HepG2 (cell line): ENCODE measurements at places on chromosomes 4 and X.

DNA sequence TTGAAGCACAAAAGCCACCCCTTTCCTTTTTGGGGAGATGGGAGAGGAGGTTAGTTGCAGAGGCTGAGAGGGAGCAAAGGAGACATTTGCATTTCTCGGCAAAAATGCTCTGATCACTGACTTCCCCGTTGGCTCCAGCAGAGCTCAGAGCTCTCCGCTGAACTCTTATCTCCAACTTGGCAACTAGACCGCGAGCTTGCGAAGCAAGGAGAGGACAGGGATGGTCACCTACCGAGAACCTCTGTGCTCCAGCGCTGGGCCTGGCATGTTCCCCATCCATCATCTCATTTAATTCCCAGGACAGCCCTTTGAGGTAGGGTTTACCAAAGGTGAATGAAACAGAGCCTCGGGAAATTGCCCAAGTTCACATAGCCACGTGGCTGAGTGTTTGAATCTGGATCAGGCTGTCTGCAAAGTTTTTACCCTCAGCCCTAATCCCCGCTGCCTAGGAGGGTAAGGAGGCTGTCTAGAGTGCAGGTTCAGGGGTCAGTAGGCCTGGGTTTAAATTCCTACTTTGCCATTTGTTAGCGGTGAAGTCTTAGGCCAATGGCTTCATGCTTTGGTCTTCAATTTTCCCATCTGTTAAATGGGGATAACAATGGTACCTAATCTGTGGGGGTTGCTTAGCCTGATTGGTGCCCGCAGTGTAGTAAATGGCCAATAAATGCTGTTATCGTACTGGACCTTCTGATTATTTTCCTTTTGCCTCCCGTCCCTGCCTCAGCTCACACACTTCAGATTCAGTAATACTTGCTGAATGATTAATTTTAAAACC is 3.8 kb upstream of the CITED1 start:
- H3K4me3 ChIP-seq = no peak overlapping the region
- H3K36me3 ChIP-seq = no peaks in the 10 kb centered on the region
- DNase-seq = no peak
- no peak overlapping the region for H3K27ac ChIP-seq
- H3K4me1 ChIP-seq = peaks cover 30% of the 10 kb centered on the region
- peaks cover 6% of the 10 kb centered on the region for H3K27me3 ChIP-seq

- no peaks in the 10 kb centered on the region for H3K27me3 ChIP-seq
- DNase-seq = no peak
Observed at GRCh38 chrX:39309721-39310152, 508.5 kb downstream of the MID1IP1 start.

- no peaks in the 10 kb centered on the region for H3K27me3 ChIP-seq
- H3K4me1 ChIP-seq = peaks cover 23% of the 10 kb centered on the region
- no peak for DNase-seq
- no peaks in the 10 kb centered on the region for H3K36me3 ChIP-seq
- peak overlapping the region; percentile 69; the same call in 1 of the 2 replicates for H3K4me3 ChIP-seq
Observed at GRCh38 chr4:148445071-148445859, 3.1 kb upstream of the NR3C2 start.

- H3K27ac ChIP-seq = no peak overlapping the region
- no peak for DNase-seq
- no peak overlapping the region for H3K4me3 ChIP-seq
- no peaks in the 10 kb centered on the region for H3K36me3 ChIP-seq
- H3K27me3 ChIP-seq = no peaks in the 10 kb centered on the region
- no peaks in the 10 kb centered on the region for H3K4me1 ChIP-seq
Observed at GRCh38 chrX:68685685-68686084, 38.2 kb downstream of the STARD8 start.

DNA sequence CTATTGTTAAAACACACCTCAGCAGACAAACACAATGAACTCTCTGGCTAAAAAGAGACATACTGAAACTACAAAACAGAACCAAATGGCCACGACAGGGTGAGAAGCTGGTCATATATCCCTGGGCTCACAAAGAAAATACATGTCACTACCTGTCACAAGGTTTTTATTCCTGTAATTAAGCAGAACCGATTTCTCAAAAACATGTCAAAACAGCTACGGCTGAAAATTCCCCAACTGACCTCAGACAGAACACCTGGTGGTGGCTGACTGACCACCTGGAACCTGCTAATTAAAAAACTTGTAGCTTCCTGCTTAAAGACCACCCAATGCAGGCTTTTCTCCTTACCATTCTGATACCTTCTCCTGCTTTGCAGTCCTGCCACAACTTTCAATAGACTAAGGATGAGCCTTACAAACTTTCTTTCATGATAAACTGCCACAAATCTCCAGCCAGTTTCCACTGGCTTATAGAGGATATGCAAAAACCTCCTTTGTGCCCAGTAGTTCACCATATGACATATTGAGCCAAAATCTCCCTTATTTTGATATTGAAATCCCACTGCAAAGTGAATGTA is 571.9 kb downstream of the SPOCK3 start:
- no peaks in the 10 kb centered on the region for H3K4me1 ChIP-seq
- no peak overlapping the region for H3K27ac ChIP-seq
- no peaks in the 10 kb centered on the region for H3K36me3 ChIP-seq
- H3K27me3 ChIP-seq = no peaks in the 10 kb centered on the region
- no peak overlapping the region for H3K4me3 ChIP-seq

DNA sequence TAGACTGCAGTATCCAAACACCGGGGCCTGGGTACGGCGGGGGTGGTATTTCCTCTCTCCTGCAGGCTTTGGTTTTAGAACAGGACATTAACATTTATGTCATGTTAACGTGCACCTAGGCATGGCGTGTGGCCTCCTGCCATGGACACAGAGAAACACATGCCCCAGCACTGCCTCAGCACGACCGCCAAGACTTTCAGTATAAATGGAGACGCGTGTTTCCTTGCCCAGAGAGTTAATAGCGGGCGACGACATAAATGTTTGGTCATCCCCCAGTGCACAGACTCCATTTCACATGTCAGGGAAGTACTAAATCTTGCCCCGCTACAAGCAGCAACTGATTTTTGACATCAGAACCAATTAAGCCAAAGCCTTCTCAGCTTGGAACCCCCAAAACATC is 737.9 kb downstream of the RAB28 start:
- H3K27ac ChIP-seq = no peak overlapping the region
- H3K4me3 ChIP-seq = no peak overlapping the region
- H3K27me3 ChIP-seq = no peaks in the 10 kb centered on the region
- no peaks in the 10 kb centered on the region for H3K36me3 ChIP-seq

- no peak overlapping the region for H3K27ac ChIP-seq
- H3K4me3 ChIP-seq = no peak overlapping the region
- H3K36me3 ChIP-seq = no peaks in the 10 kb centered on the region
- no peak for DNase-seq
Observed at GRCh38 chr4:86367577-86367976, 7.7 kb upstream of the MAPK10 start.

- peaks cover 9% of the 10 kb centered on the region for H3K36me3 ChIP-seq
- peaks cover 38% of the 10 kb centered on the region for H3K4me1 ChIP-seq
- no peak overlapping the region for H3K27ac ChIP-seq
- DNase-seq = no peak
- no peak overlapping the region for H3K4me3 ChIP-seq
Observed at GRCh38 chr4:76194325-76194724, 19.3 kb downstream of the SCARB2 start.

DNA sequence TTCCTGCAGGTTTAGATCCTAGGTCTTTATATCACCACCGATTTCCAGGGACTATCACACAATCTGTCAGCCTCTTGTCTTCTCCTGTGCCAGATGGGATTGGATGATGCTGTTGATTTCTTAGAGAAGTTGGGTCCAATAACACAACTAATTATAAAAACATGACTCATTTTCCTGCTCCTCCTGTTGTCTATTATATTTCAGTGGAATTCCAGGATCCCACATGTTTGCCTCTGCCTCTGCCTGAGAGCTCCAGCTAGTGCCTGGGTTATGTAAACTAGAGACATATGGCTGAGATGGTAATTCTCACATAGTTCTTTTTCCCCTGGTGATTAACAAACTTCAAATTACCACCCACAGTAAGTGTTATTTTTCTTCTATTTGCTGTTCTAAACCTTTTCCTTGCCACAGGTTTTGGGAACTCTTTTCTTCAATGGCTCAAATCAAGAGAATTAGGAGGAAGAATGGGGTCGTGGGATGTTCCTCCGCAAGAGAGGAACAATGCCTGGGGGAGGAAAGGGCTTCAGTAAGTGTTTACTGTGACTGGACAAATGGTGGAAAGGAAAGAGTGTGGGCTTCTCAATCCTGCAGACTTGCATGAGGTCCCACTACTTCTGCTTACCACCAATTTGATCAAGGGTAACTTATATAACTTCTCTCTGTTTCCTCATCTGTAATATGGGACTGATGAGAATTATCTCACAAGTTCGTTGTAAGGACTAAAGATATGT is 3.4 kb upstream of the HOPX start:
- DNase-seq = no peak
- no peaks in the 10 kb centered on the region for H3K4me1 ChIP-seq
- H3K4me3 ChIP-seq = no peak overlapping the region
- peaks cover 2% of the 10 kb centered on the region; the same call in 1 of the 2 replicates for H3K27me3 ChIP-seq

DNA sequence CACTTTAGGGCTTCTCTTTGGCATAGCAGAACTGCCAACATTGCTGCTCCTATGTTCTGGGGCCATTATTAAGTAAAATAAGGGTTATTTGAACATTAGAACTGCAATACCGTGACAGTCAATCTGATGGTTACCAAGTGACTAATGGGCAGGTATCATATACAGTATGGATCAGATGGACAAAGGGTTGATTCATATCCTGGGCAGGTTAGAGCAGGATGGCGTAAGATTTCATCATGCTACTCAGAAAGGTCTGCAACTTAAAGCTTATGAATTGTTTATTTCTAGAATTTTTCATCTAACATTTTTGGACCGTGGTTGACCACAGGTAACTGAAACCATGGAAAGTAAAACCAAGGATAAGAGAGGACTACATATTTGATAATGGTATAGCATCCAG is 40.9 kb downstream of the BRCC3 start:
- no peak overlapping the region for H3K27ac ChIP-seq
- peaks cover 3% of the 10 kb centered on the region; the same call in 1 of the 3 replicates for H3K36me3 ChIP-seq
- H3K4me3 ChIP-seq = no peak overlapping the region

DNA sequence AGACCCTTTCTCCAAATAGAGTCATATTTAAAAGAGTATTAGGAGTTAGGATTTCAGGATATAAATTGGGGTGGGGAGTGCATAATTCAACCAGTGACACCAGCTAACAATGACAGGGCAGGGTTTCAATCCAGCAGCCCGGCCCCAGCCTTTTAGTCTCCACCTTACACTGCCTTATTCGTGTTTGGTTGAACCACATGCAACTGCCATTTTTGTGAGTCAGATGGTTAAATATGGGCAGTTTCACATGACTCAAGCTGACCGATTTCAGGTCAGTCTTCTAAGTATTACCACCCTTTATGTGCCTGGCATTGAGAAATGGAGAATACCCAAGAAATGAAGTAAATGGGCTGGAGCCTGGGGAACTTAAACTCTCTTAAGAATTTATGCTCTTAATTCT is 102.8 kb downstream of the STOX2 start:
- no peaks in the 10 kb centered on the region for H3K4me1 ChIP-seq
- no peak overlapping the region for H3K27ac ChIP-seq
- no peaks in the 10 kb centered on the region for H3K36me3 ChIP-seq
- no peak for DNase-seq

- H3K27me3 ChIP-seq = no peaks in the 10 kb centered on the region
- DNase-seq = no peak
- no peak overlapping the region for H3K27ac ChIP-seq
- no peaks in the 10 kb centered on the region for H3K4me1 ChIP-seq
- H3K4me3 ChIP-seq = no peak overlapping the region
Observed at GRCh38 chr4:81808011-81808672, 336.4 kb upstream of the RASGEF1B start.

GRCh38 chrX:73903941-73904340 is 340.9 kb downstream of the CHIC1 start:
- no peak for DNase-seq
- H3K27me3 ChIP-seq = no peaks in the 10 kb centered on the region
- no peak overlapping the region for H3K4me3 ChIP-seq
- no peak overlapping the region for H3K27ac ChIP-seq
- no peaks in the 10 kb centered on the region for H3K36me3 ChIP-seq
- H3K4me1 ChIP-seq = no peaks in the 10 kb centered on the region

DNA sequence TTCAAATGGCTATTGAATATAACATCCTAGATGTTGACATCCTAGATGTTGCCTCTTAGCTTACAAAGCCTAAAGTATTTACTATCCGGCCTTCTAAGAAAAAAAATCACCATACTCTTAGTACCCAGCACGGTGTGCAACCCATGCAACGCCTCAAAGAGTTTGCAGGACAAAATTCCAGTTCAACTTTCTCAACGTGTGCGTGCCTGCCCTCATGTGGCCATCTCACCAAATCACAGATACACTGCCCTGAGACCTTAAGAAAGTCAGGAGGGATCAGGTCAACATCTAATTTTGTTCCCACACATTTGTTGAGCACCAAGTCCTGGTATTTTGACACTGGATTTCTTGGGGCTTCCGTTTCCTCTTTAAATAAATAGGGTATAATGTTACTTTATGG is 68.3 kb downstream of the CRMP1 start:
- H3K4me3 ChIP-seq = no peak overlapping the region
- peaks cover 11% of the 10 kb centered on the region; the same call in 2 of the 3 replicates for H3K36me3 ChIP-seq
- no peak overlapping the region for H3K27ac ChIP-seq
- no peaks in the 10 kb centered on the region for H3K27me3 ChIP-seq
- peak; percentile 18 for DNase-seq
- no peaks in the 10 kb centered on the region; the same call in 1 of the 2 replicates for H3K4me1 ChIP-seq

DNA sequence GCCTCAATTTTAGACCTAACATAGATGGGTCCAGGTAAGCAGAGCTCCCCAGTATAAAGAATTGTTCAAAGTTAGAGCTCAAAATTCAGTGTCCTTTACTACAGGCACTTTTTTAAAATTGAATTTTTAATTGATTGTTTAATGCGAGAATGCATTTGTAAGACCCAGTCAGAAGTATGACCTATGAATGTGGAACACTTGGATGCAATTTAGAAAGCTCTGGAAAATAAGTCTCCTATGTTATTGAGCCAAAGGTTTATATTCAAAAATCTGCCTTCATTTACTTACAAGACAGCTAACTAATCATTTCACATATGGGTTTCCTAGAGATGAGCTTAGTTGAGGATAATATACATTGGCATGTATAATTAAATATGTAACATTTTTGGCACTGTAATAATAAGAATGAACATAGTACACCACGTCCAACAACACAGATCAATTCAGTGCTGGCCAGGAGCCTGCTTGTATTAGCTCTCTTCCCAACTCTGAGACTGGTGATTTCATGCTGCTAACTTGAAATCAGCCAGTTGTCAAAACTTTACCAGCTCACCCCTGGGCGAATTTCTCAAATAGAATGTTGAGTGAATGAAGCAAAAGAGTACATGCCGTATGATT is 197.2 kb upstream of the NPY2R start:
- no peak for DNase-seq
- no peaks in the 10 kb centered on the region for H3K4me1 ChIP-seq
- H3K36me3 ChIP-seq = no peaks in the 10 kb centered on the region
- no peak overlapping the region for H3K27ac ChIP-seq
- no peaks in the 10 kb centered on the region for H3K27me3 ChIP-seq
- no peak overlapping the region for H3K4me3 ChIP-seq

GRCh38 chrX:132191938-132192337 is 27.3 kb downstream of the RAP2C start:
- H3K36me3 ChIP-seq = no peaks in the 10 kb centered on the region
- no peaks in the 10 kb centered on the region for H3K27me3 ChIP-seq
- no peak for DNase-seq
- no peak overlapping the region for H3K27ac ChIP-seq
- no peaks in the 10 kb centered on the region for H3K4me1 ChIP-seq
- no peak overlapping the region for H3K4me3 ChIP-seq
